ENCODE measurements at places on chromosomes 5 and 9. TPM values are rescaled to one million over a fixed set of nuclear protein-coding genes. Genes with fewer than 3 reads are reported as not detected.

- DNase-seq: peak; percentile 28
These were observed 8.3 kb downstream of the C1QTNF3 start for GRCh38 chr5:34034534-34035327.

DNA sequence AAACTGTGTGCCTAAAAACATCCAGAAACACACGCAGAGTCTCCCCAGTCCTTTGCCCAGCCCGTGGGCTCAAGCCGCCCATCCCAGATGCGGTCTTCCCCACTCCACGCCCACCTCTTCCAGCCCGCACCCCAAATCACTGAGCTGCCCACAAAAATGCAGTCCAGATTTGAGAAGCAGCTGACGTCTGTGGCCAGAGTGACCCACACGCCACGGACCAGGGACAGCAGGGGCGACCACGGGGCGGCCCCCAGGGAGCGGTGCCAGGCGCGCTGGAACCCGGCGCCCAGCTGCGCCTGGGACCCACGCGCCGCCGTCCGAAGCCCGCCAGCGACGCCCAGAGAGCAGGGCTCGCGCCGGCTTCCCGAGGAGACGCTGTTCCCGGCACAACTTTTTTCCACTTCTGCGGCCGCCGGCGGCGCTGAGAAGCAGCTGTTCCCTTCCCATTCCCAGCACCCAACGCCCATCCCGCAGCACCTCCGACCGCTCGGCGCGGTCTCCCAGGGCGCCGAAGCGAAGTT, 674 bp downstream of the LHFPL2 start:
- DNase-seq: peak; percentile 54

The BNC2 gene
- total RNA-seq: 52.0 TPM

- no peak for DNase-seq
These were observed 46.4 kb upstream of the ABCA1 start for GRCh38 chr9:104974053-104974962.

The DROSHA gene
- 46.5 TPM for total RNA-seq

DNA sequence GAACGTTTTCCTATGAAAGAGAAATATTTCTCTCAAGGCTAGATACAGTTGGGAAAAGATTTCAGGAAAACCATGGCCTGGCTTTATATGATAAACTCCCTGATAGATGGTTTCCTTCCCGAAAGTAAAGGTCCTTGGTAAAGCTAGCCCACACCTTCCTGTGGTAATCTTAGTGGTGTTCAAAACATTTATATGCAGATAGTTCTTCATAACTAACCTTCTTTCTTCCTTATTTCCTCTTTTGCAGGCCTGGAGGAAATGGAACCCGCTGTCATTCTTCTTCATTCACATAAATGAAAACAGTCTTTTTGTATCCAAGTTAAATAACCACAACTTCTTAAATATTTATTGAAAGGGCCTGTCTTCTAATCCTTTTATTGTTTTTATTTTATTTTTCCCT, 474.0 kb upstream of the ACTBL2 start:
- DNase-seq: no peak
